ENCODE measurements at places on chromosomes 5 and 9. TPM values are rescaled to one million over a fixed set of nuclear protein-coding genes. Genes with fewer than 3 reads are reported as not detected.

RGS7BP gene
- total RNA-seq = 0.17 TPM

ACOT12 gene
- not detected for total RNA-seq

APBB3 gene
- total RNA-seq = 16.2 TPM

PCDHGB4 gene
- total RNA-seq = 14.5 TPM

IRX2 gene
- 1.7 TPM for total RNA-seq

FPGS gene
- 64.2 TPM for total RNA-seq

FAM81B gene
- total RNA-seq = not detected

PHF2 gene
- total RNA-seq = 16.0 TPM

NKD2 gene
- 0.17 TPM for total RNA-seq

BAAT gene
- total RNA-seq = not detected

CFAP77 gene
- total RNA-seq = 0.34 TPM

DAB2IP gene
- 24.3 TPM for total RNA-seq

PRDM12 gene
- total RNA-seq = not detected

NUTM2F gene
- not detected for total RNA-seq

F12 gene
- 0.85 TPM for total RNA-seq

SNCAIP gene
- total RNA-seq = 93.1 TPM

DNM1 gene
- total RNA-seq = 0.33 TPM

DTWD2 gene
- 3.1 TPM for total RNA-seq

IER5L gene
- total RNA-seq = 13.0 TPM

SLC9A3 gene
- 1.5 TPM for total RNA-seq

AFF4 gene
- 29.1 TPM for total RNA-seq

FOXE1 gene
- 0.09 TPM for total RNA-seq

PIP5K1B gene
- total RNA-seq = not detected

LYSMD3 gene
- 26.2 TPM for total RNA-seq

FAM221B gene
- total RNA-seq = not detected

AKNA gene
- total RNA-seq = 2.0 TPM

GARIN3 gene
- total RNA-seq = not detected

RETREG1 gene
- total RNA-seq = 0.51 TPM

PCDHA6 gene
- 0.17 TPM for total RNA-seq

PRR16 gene
- not detected for total RNA-seq

MARCOL gene
- total RNA-seq = not detected

ENTREP1 gene
- total RNA-seq = 8.0 TPM

MTRR gene
- 25.9 TPM for total RNA-seq

LIFR gene
- total RNA-seq = 119 TPM

TNFSF8 gene
- total RNA-seq = not detected

MTREX gene
- 141 TPM for total RNA-seq

CORO2A gene
- 1.7 TPM for total RNA-seq

SMIM33 gene
- total RNA-seq = not detected

LPAR1 gene
- 0.17 TPM for total RNA-seq

GCNT1 gene
- total RNA-seq = 9.9 TPM

ANKRD31 gene
- total RNA-seq = 0.05 TPM

PCDHB15 gene
- 0.65 TPM for total RNA-seq

SLC28A3 gene
- not detected for total RNA-seq

LAMC3 gene
- 0.51 TPM for total RNA-seq

OTP gene
- not detected for total RNA-seq

NR5A1 gene
- not detected for total RNA-seq

KIAA0825 gene
- 1.9 TPM for total RNA-seq

TMEM215 gene
- not detected for total RNA-seq
